ENCODE measurements at places on chromosomes 1 and 21.

GRCh38 chr1:198778049-198778448 lies 139.2 kb downstream of the PTPRC start:
- DNase-seq: no peak

DNA sequence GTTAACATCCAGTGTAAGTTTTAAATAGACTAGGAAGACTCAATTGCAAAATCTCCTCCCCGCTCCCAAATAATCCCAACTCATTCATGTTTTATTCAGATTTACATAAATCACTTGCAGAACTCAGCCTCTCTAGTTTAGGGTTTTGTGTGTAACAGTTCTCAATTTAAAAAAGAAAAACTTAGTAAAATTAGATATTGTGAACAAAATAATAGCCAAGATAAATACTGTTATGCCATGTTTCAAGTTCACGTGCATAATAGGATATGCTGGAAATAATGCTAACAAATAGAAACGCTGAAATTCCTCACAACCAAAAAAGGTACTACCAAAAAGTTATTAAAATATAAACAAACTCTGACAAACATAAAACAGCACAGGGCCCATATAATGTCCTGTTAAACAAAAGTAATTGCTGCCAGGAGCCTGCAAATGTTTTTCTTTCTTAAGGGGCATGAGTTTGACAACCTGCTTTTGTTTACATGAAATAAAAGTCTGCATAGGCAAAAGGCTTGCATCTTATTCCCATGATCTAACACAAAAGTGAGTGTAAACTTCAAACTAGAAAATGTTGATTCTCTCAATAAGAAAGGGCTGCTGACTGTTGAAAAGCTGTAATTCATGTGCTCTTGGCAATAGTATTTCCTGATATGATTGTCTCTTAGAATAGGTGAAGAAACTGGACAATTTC lies 2.9 kb downstream of the SERTAD4 start:
- no peak for DNase-seq

GRCh38 chr1:87594736-87595383 lies 266.2 kb downstream of the LMO4 start:
- no peak for DNase-seq

- no peak for DNase-seq
Observed at GRCh38 chr1:9736241-9736640, 84.7 kb downstream of the PIK3CD start.

DNA sequence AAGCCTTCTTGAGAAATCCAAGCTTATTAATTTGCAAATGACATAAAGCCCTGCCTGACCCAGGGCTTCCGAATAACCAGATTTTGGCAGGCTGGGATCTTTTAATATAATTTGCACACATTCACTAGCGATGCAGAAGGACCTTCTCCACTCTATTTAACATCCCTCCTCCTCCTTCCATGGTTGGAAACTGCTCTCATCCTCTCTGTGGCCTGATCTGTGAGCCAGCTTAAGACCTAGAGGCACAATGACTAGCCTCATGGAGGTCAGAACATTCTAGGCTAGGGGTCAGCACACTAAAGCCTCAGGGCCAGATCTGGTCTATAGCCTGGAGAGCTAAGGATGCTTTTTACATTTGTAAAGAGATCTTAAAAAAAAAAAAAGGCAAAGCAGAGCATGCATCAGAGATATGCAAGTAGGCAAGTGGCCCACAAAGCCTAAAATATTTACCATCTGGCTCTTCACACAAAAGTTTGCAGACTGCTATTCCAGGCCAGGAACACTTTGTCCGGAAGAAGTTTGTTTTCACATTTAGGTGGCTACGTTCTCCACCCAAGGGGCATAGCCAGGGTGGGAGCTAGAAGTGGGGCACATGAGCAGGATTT lies 138.2 kb upstream of the HMGB4 start:
- DNase-seq: no peak

GRCh38 chr1:176733661-176734060 lies 270.7 kb downstream of the PAPPA2 start:
- no peak for DNase-seq

DNA sequence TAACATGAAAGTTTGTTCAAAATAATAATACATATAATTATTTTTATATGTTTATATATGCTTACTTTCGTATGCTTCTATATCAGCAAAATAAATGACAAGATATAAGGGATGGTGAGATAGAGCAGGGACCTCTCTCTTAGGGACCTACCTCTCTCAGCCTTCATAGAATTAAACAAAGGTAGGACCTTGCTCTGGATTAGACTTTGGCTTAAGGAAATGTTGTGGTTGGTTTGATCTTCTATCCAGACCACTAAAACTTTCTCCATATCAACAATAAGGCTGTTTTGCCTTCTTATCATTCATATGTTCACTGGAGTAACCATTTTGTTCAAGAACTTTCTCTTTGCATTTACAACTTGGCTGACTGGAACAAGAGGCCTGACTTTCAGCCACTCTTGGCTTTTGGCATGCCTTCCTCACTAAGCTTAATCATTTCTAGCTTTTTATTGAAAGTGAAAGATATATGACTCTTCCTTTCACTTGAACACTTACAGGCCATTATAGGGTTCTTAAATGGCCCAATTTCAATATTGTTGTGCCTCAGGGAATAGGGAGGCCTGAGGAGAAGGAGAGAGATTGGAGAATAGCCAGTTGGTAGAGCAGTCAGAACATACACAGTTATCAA lies 14.4 kb downstream of the FRRS1 start:
- DNase-seq: no peak

GRCh38 chr1:150575518-150576366 lies 3.7 kb downstream of the MCL1 start:
- DNase-seq: no peak

DNA sequence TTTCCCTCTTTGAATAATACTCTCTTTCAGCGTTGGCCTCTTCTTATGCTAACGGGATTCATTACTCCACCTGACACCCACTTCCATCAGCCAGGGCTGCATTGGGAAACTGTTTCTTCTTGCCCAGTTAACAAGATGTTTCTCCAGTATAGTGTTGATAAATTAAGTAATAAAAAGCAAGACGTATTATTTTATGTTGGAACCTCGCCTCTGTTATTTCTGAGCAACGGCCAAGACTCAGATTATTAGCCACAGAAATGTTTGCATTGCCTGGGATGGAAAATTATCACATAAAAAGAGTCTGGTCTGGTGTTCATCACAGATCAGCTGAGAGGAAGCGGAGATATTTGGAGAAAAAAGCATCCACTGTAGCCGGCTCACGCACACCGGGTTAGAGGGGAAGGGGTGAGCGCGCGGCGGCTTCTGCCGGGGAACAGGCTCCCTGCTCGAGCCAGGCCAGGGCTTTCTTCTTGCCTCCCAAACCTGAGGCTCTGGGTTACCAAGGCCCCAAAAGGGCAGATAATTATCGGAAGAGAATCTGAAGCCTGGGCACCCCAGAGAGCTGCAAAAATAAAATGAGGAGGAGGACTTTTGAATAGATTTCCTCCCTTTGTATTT lies 189.5 kb downstream of the PRDM16 start:
- no peak for DNase-seq

DNA sequence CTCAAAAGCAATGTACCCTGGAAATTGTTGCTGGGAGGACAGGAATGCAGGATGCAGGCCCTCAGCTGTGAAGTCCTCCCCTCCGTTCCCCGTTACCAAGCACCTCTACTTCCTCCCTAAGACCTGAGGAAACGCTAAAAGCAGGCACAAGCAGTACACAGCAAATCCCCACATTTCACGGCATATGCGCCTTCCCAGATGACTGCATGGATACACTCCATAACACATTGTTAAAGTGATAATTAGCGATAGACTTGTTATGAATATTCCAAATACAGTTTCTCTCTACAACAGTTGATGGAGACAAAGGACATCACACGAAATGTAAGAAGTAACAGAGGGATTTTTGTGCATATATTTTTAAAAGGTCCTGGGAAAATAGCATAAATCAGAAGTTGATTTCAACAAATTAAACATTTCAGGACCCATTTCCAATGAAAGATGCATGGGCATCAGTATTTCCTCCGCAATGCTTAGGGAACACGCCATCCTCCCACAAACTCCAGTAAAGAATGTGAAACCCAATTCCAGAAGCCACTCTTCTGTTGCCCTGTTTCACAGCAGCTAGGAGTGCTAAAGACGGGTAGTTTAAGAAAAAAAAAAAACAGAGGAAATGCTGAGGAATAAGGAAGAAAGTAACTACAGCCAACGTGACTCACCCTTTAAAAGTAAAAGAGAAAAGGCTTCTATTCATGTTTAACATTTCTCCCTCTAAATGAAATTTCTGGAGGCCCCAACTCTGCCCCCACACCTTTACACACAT lies 75.5 kb downstream of the HIVEP3 start:
- DNase-seq: no peak

DNA sequence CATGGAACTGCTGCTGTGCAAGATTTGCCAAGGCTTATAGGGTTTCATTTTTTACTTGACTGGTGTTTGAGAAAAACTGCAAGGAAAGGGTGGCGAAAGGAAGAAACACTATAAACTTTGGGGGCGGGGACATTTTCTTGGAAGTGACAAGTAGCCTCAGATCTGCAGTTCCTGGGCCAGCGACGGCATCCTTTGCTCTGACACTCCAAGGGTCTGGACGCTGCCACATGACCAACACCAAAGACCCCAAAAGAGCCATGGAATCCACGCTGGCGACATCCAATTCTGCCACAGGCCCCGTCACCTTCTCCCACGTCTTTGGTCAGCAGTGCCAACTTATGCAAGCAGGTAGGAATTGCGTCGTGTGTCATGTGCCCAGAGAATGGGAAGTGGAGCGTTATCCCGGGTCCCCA lies 193.4 kb downstream of the PRDM2 start:
- no peak for DNase-seq

- DNase-seq: no peak
Observed at GRCh38 chr1:207021139-207021861, 11.3 kb downstream of the C1orf116 start.

GRCh38 chr1:95532335-95532734 lies 298.3 kb downstream of the RWDD3 start:
- DNase-seq: no peak
